ENCODE measurements at places on chromosomes 12 and 14.

DNA sequence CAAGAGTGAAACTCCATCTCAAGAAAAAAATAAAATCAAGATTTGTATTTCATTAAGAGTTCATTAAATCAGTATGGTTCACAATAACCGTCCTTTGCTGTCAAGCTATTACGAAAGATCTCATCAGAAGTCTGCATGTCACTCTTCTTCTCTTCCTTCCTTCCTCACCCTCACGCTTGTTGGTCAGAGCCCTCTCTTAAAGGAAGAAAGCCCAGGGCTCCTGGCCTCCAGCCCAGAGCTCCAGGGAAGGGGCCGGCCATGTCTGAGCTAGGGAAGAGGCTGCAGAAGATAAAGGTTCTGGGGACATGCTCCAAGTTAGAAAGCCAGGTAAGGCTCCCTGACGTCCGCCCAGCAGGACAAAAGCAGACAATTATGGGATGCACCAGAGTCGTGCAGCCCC is 43.1 kb upstream of the DLK1 start:
- no peak for DNase-seq

DNA sequence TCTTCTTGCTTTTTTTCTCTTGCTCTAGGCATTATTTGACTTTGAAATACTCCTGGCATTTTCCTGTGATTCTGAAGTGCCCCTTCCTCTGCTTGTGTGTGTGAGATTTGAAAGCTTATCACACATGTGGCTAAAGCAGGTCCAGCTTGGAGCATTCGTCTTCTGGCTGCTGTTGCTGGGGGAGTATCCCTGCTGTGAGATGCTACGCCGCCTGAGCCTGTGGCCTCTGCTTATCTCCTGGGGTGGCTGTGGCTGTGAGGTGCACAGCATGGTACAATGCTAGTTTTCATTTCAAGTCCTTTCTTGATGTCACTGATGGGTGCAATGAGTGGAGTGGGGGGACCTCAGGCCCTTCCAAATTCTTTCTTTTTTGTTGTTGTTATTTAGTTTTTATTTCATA is 371.8 kb downstream of the ZFP36L1 start:
- DNase-seq, result no peak

GRCh38 chr12:29428633-29429032 is 47.7 kb upstream of the ERGIC2 start:
- DNase-seq, result no peak

DNA sequence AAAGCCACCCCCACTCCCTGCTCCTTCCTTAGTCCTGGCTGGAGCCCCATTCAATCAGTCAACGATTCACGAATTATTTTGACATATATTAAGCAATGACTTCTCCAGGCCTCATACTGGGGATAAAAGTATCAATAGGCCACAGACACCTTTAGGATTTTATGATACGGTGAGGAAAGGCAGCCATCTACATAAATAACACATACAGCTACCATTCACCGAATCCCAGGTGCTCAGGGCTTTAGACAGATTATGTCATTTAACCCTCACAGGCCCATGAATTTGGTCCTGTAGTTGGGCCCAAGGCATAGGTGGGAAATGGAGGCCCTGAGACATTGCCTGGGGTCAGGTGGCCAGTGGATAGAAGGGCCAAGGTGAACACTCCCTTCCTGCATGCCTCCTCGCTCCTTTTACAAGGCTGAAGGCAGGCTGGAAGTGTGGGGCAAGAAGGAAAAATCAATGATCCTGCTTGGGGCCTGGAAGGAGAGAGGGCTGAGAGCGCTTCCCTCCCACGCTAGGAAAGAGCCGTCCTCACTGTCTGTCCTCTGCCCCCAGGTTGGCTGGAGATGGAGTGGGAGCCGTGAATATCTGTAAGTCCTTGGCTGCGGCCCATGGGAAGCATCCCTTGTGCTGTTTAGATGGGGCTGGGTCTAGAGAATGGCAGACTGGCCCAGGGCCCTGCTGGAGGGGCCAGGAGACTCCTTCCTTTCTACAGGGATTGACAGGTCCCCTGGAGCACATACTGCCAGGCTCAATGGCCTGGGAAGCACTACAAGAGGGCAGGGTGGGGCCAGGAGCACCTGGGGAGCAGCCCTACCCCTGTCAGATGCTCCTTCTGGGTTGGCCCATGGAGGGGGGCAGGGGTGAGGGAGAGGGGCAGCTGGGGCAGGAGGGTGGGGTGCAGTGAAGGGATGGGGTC is 14.8 kb downstream of the KRT7 start:
- no peak for DNase-seq

DNA sequence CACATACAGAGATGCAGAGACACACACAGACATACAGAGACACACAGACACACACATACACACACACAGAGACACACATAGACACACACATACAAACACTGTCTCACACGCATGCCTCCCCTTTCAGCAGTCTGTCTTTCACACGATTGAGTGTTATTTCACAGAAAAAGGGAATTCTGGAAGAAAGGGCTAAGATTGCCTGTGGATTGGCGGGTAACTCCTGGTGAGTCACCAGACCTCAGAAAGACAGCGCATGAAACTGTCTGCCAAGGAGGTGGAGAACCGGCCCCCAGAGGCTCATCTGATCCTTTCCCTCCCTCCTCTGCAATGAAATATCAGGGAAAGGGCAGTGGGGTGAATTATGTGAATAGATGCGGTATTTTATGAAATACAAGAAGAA is 127.2 kb upstream of the GSC start:
- DNase-seq, result no peak

DNA sequence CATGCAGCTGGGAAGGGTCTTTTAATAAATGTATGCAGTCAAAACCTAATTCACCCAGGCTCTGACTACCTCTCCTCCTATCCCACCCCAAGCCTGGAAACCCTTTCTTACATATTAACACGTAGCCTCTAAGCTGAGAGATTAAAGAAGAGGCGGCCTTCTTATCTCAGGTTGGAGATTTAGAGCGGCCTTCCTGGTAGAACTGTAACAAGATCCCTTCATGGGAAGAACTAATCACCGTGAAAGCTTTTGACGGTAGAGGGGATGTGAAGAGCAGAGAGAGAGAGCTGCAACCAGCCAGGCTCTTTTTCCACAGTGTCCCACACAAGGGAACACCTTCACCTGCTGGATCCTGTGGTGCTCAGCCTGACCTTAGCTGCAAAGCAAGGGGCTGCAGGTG is 367.4 kb downstream of the MED13L start:
- DNase-seq, result peak; percentile 75

DNA sequence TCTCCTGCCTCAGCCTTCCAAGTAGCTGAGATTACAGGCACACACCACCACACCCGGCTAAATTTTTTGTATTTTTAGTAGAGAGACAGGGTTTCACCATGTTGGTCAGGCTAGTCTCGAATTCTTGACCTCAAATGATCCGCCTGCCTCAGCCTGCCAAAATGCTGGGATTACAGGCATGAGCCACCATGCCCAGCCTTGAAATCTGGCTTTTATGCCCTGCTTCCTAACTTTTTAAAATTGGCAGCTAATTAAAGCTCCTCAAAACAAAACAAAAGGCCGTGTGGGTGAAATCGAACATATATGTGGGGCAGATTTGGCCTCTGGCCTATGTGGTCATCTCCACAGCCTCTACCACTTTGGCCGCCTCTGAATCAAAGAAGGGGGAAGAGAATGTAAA is 37.9 kb downstream of the KCTD10 start:
- no peak for DNase-seq

GRCh38 chr12:104022786-104023185 is 27.2 kb downstream of the GLT8D2 start:
- DNase-seq, result no peak

DNA sequence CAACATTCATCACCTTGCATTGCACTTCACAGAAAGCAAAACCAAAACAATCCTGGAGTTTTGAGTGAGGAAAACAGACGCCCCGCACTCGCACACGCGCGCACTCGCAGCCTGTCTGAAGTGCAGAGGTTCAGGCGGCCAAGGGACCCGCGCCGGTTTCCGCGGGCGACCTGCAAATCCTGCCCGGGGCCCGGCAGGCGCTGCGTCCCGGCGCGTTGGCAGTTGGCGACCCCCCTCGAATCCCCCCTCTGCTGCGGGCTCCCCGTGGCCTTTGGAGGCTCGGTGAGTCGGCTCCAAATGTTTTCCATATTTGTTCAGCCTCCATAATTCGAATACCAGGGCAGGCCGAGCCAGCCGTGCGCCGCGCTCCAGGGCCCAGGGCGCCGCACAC is at the start of gene SSPN:
Gene SSPN, plus strand, starts transcription at position 324 of the 391 bp plus-strand sequence. CDS start 100 bp downstream, outside the sequence.
- peak; percentile 18 for DNase-seq

GRCh38 chr12:123681605-123682004 is 10.7 kb downstream of the TCTN2 start:
- no peak for DNase-seq

DNA sequence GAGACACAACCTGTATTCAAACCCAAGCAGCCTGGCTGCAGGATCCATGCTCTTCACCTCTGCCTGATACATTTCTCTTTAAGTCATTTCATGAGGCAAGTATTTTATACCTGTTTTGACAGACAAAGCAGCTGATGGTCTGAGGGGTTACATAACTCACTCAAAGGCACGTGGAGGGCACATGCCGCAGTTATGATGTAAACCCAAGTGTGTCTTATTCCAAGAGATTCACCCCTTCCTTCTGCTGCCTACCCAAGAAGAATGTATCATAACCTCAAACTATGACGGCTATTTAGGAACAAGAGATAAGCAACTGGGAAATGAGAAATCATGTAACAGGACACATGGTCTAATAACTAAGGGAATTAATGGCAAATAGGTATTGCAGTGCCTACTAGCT is 329.8 kb upstream of the TMPO start:
- DNase-seq, result no peak

- no peak for DNase-seq
These were observed 512 bp downstream of the ACTR10 start for GRCh38 chr14:58200480-58200841.

GRCh38 chr12:9001233-9001632 is 11.9 kb downstream of the KLRG1 start:
- DNase-seq, result no peak

GRCh38 chr12:48991247-48992050 is 7.7 kb downstream of the DDN start:
- DNase-seq, result no peak

DNA sequence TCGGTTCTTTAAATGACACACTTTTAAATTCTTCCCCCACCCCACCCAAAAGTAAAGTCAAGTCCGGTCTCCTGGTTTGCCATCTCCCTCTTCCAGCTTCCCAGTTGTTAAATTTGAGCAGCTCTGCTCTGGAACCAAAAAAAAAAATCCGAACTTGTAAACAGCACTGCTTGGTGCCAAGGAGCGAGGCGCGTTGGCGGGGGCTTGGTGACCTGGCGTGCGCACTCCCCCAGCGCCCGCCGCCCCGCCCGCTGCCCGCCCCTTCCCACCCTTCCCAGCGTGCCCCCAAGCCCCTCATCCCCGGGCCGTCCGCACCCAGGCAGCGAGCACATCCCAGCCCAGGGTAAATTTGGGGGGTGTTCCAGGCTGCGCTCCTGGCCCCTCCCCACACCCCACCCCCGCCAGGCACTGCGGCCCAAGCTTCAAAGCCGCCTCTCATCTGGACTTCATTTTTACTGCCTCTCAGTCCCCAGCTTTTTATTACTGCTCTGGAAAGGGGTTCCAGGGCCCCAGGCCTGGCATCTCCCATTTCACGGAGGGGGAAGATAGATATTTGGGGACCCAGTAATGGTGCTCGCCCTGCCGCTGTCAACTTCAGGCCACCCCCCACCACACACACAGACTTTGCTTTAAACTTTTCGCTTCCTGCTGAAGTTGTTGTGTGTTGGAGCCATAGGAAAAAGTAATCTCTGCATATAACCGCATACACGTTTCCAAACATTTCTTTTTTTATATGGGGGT is 11.7 kb upstream of the ITGB7 start:
- no peak for DNase-seq

DNA sequence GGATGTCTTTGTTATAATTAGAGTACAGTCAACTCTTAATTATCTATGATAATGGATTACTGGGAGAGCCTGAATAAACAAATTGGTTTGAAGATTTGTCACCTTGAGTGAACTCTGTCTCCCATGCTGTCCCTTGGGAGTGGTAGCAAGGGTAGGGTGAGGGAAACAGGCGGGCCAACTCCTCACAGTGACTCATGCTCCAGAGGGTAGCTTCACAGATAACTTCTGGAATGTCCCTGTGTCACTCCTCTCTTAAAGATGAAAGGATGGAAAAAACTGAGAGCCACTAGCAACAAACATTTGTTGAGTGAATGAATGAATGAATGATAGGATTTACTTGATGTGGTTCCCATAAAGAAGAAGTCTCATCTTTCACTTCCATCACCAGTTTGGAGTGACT is 53.5 kb downstream of the RASSF9 start:
- no peak for DNase-seq

DNA sequence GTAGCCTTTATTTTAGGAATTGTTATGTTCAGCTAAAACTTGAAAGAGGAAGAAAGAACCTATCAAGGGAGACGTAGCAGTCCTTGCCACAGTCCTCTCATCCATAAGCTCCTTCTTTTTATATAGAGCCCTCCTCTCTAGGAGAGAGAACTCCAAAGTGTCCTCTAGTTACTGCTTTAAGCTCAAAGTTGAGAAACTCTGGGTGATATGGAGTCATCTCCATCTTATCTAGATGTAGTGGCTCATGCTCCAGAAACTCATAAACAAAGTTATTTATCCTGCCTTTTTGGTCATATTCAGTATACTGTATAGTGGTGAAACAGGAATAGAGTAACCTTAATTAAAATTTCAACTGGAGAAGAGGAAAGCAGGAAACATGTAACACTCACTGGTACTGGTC is 90.4 kb upstream of the ATF7IP start:
- no peak for DNase-seq

DNA sequence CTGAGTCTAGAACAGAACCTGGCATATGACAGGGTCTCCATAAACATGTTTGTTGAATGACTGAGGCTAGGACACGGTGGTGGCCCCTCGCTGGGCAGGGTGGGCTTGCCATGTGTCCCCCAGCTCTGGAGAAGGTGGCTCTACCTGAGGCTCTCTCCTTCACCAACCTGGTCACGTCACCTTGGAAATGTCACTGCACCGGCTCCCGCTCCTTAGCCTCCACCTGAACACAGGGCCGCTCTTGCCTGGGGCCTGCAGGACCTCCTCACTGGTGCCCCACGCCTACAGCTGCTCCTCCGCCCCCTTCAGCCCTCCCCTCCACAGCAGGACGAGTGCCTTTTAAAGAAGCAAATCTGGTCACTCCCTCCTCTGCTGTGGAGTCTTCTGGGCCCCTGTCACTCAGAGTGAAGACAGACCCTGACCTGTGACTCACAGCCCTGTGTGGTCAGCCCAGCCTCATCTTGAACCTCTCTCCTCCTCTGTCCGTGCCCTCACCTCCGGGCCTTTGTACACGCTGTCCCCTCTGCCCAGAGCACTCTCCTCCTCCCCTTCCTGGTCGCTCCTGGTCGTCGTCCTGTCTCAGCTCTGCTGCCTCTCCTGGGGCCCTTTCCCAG is 81.0 kb downstream of the ADGRD1 start:
- no peak for DNase-seq

Data from NCI-H510A treated with DMSO at 0.1 percent for 48 hours (cell line).